ENCODE measurements at places on chromosomes 13 and 19. TPM values are rescaled to one million over a fixed set of nuclear protein-coding genes. Genes with fewer than 3 reads are reported as not detected.

Gene FPR1
- 0.47 TPM for total RNA-seq

Gene KIR2DL1
- total RNA-seq, result not detected

Gene IRGC
- not detected for total RNA-seq

Gene RGL3
- total RNA-seq, result 1.5 TPM

Gene SERPINE3
- not detected for total RNA-seq

Gene PGLYRP2
- total RNA-seq, result not detected

Gene ZNF441
- 12.0 TPM for total RNA-seq

Gene SHC2
- total RNA-seq, result 4.1 TPM

Gene CYP4F2
- not detected for total RNA-seq

Data from smooth muscle cell of the coronary artery (primary cell).